Esophagus muscularis mucosa (tissue), 4 donors: ENCODE measurements at places on chromosomes 5 and 9. TPM values are rescaled to one million over a fixed set of nuclear protein-coding genes. Genes with fewer than 3 reads are reported as not detected.

The CRB2 gene
- not detected for total RNA-seq

DNA sequence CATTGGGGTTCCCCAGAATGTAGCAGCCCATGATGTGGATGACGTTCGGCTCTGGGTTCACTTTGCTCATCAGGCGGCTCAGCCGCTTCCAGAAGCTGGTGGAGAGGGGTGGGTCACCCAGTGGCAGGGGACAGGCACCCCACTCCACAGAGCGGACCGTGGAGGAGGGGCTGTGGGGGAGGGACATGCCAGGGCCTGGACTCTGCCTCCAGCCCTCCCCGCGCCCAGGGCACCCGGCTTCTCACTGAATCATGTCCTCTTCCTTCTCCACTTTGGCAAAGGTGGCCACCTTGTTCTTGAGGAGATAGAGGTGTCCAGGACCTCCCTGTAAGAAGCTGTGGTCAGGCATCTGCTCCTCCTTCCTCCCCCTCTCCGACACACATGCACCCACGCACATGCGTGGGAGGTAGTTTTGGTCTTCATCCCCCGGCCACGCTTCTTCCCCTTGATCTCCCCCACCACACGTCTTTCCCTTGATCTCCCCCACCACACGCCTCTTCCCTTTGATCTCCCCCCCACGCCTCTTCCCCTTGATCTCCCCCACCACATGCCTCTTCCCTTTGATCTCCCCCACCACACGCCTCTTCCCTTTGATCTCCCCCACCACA is 8.9 kb upstream of the ENTPD8 start:
- peaks cover 19% of the 10 kb centered on the region for H3K4me1 ChIP-seq
- H3K27ac ChIP-seq, result no peak overlapping the region
- H3K36me3 ChIP-seq, result peaks cover 34% of the 10 kb centered on the region
- DNase-seq, result no peak
- no peaks in the 10 kb centered on the region for H3K27me3 ChIP-seq

The TSLP gene
- total RNA-seq, result 0.83 TPM

The MEIKIN gene
- total RNA-seq, result not detected

The MAPK9 gene
- 36.4 TPM for total RNA-seq

The RIMOC1 gene
- total RNA-seq, result 19.5 TPM

- H3K27me3 ChIP-seq, result no peaks in the 10 kb centered on the region
- H3K4me1 ChIP-seq, result peaks cover 53% of the 10 kb centered on the region
- H3K27ac ChIP-seq, result peak overlapping the region; percentile 67
- H3K36me3 ChIP-seq, result peaks cover 19% of the 10 kb centered on the region
- H3K4me3 ChIP-seq, result no peak overlapping the region
Observed at GRCh38 chr5:52895572-52896413, 93.4 kb upstream of the ITGA2 start.

- H3K4me3 ChIP-seq, result peak overlapping the region; percentile 88
- peaks cover 27% of the 10 kb centered on the region for H3K4me1 ChIP-seq
- DNase-seq, result no peak
Observed at GRCh38 chr5:115168829-115169486, 750 bp downstream of the TRIM36 start.

GRCh38 chr9:109437286-109437685 is 60.8 kb downstream of the PTPN3 start:
- H3K27me3 ChIP-seq, result no peaks in the 10 kb centered on the region
- no peak overlapping the region for H3K27ac ChIP-seq
- H3K4me3 ChIP-seq, result no peak overlapping the region
- H3K4me1 ChIP-seq, result peaks cover 4% of the 10 kb centered on the region

DNA sequence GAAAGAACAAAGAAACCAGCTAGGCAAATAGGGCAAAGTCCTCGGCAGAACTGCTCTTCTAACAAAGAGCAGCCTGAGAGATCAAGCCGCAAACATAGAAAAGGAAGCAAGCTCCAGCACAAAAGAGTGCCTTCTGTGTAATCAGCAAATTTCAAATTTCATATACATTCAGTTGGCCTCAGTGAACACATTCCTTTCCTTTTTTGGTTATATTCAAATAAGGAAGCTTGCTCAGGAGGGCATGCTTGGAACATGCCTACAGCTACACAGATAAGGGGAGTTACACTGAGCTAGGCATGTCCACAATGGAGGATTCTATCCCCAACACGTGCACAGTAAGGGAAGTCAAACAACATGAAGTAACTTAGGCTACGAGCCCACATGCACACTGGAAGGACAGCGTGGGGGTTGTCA is 23.4 kb downstream of the IL33 start:
- no peak overlapping the region for H3K27ac ChIP-seq
- H3K27me3 ChIP-seq, result no peaks in the 10 kb centered on the region
- DNase-seq, result no peak
- H3K36me3 ChIP-seq, result peaks cover 9% of the 10 kb centered on the region
- peaks cover 27% of the 10 kb centered on the region for H3K4me1 ChIP-seq

DNA sequence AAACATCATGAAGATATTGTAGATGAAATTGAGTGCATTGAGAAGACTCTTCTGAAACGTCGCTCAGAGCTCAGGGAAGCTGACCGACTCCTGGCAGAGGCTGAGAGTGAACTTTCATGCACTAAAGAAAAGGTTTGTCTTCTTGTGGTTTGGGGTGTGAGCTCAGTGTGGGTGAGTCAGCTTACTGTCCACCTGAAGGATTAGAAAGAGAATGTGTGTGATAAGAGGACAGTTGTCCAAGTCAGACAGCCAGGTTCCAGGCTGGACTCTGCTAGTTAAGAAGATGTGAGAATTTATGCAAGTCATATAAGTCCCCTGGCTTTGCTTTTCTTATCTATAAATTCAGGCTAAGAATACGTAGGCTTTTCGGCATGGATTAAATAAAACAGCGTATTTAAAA is 46.9 kb downstream of the RAB14 start:
- DNase-seq, result no peak
- H3K4me3 ChIP-seq, result no peak overlapping the region
- no peak overlapping the region for H3K27ac ChIP-seq
- peaks cover 27% of the 10 kb centered on the region for H3K36me3 ChIP-seq
- no peaks in the 10 kb centered on the region for H3K4me1 ChIP-seq

DNA sequence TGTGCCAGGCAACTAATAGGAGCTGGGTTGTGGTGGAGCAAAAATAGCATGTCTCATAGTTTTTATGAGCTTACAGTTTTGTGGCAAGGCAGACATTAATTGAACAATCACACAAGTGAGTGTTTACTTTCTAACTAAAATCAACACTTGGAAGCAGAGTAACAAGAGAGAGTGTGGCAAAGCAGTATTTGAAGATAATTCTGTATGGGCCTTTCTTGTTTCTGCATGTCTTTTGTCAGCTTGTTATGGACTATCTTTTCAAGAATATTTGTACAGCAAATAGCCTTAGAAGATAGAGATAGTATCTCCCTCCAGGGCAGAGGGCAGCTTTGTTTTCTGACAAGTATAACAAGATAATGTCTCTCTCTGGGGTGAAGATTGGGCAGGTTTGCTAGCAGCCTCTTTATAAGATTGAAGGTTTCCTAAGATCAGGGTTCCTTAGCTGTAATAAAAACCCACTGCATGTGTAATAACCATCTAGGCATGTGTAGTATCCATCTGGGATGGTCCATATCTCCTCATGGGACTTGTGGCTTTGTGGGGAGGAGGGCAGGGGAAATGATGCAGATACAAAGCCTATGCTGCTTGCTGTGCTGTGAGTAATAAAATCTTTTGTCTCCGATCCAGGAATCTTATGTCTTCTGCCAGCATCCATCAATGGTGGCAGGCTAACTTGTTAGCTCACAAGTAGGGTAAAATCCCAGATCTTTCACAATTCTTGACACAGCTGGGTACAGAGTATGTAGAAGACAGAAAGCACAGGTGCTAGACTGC is 479.9 kb downstream of the KDM4C start:
- no peaks in the 10 kb centered on the region for H3K27me3 ChIP-seq
- no peaks in the 10 kb centered on the region for H3K36me3 ChIP-seq
- H3K27ac ChIP-seq, result no peak overlapping the region
- DNase-seq, result no peak
- no peaks in the 10 kb centered on the region for H3K4me1 ChIP-seq

The INSL6 gene
- not detected for total RNA-seq

GRCh38 chr9:133568186-133568585 is 33.7 kb downstream of the ADAMTSL2 start:
- H3K4me3 ChIP-seq, result no peak overlapping the region
- peaks cover 46% of the 10 kb centered on the region for H3K4me1 ChIP-seq
- no peaks in the 10 kb centered on the region for H3K27me3 ChIP-seq
- no peak for DNase-seq
- H3K36me3 ChIP-seq, result no peaks in the 10 kb centered on the region

GRCh38 chr5:157464519-157465171 is 4.6 kb downstream of the NIPAL4 start:
- no peak overlapping the region for H3K4me3 ChIP-seq
- peaks cover 8% of the 10 kb centered on the region for H3K4me1 ChIP-seq

The LRRTM2 gene
- total RNA-seq, result 0.17 TPM

The NKD2 gene
- total RNA-seq, result 6.5 TPM

GRCh38 chr5:139205124-139205523 is 7.0 kb upstream of the SIL1 start:
- no peak overlapping the region for H3K4me3 ChIP-seq
- no peaks in the 10 kb centered on the region for H3K36me3 ChIP-seq
- no peaks in the 10 kb centered on the region for H3K27me3 ChIP-seq

DNA sequence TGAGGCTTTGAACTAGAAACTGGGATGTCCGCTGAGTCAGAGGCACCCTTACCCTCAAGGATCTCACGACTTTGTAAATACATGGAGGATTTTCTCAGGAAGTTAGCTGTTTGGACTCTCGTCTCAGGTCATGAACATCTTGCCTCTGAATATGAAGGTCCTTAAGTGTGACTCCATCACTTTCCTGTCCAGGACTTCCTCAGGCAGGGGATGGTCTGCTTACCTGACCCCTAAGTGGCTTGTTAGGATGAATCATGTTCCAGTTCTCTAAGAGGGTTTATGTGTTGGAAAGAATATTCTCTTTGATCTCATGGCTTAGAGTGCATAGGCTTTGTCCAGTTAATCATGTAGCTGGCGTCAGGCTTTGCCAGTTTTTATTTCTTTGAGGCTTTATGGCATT is 511.7 kb upstream of the KLF4 start:
- no peaks in the 10 kb centered on the region for H3K4me1 ChIP-seq
- H3K36me3 ChIP-seq, result no peaks in the 10 kb centered on the region

- H3K36me3 ChIP-seq, result no peaks in the 10 kb centered on the region
- DNase-seq, result peak; percentile 96
- H3K4me3 ChIP-seq, result peak overlapping the region; percentile 28
Observed at GRCh38 chr9:70601000-70601951, 186.8 kb upstream of the KLF9 start.

DNA sequence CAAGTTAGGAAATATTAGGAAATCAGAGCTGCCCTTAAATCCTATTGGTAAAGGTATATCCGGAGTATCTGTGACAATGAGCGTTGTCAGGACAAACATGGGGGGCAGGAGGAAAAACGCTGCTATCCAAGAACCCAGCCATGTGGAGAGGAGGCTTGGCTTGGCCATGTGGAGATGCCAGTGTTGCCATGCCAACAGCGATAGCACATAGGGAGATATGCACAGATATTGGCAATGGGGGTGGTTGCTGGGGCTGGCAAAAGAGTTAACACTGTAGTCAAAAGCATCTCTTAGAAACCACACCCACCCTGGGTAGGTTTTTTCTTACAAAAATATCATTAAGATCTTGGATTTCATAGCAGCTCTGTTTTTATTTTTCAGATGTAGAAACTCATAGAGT is 106.4 kb upstream of the ASTN2 start:
- H3K4me3 ChIP-seq, result no peak overlapping the region
- no peak overlapping the region for H3K27ac ChIP-seq
- H3K4me1 ChIP-seq, result no peaks in the 10 kb centered on the region

The RMRP gene
- total RNA-seq, result 3,077 TPM

The SPATA31A3 gene
- not detected for total RNA-seq

The SVEP1 gene
- total RNA-seq, result 57.1 TPM

DNA sequence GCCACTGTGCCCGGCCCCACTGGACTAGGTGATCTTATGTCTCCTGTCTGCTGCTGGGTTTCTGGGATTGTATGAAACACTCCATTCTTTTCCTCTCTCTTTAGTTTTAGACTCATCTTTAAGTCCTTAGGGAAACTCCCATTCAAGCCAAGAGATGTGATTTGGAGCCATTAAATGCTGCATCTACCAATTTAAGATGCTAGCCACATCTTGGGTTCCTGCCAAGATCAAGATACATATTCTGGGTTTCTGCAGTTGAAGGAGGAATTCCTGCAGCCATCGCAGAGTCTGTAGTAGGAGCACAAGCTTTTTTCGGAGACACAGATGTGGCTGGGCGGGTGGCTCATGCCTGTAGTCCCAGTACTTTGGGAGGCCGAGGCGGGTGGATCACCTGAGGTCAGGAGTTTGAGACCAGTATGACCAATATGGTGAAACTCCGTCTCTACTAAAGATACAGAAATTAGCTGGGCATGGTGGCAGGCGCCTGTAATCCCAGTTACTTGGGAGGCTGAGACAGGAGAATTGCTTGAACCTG is 23.2 kb downstream of the STXBP1 start:
- no peaks in the 10 kb centered on the region for H3K27me3 ChIP-seq
- H3K27ac ChIP-seq, result no peak overlapping the region
- peaks cover 27% of the 10 kb centered on the region for H3K4me1 ChIP-seq
- H3K36me3 ChIP-seq, result no peaks in the 10 kb centered on the region

The STPG3 gene
- not detected for total RNA-seq

GRCh38 chr9:82104252-82104651 is 115.7 kb downstream of the SPATA31D1 start:
- no peak overlapping the region for H3K4me3 ChIP-seq
- DNase-seq, result no peak
- no peaks in the 10 kb centered on the region for H3K27me3 ChIP-seq
- H3K27ac ChIP-seq, result no peak overlapping the region

- no peaks in the 10 kb centered on the region for H3K36me3 ChIP-seq
- peak; percentile 94 for DNase-seq
- H3K27ac ChIP-seq, result peak overlapping the region; percentile 86
- peak overlapping the region; percentile 75 for H3K4me3 ChIP-seq
- peaks cover 79% of the 10 kb centered on the region for H3K4me1 ChIP-seq
- H3K27me3 ChIP-seq, result no peaks in the 10 kb centered on the region
Observed at GRCh38 chr5:39420482-39421145, 4.2 kb downstream of the DAB2 start.

DNA sequence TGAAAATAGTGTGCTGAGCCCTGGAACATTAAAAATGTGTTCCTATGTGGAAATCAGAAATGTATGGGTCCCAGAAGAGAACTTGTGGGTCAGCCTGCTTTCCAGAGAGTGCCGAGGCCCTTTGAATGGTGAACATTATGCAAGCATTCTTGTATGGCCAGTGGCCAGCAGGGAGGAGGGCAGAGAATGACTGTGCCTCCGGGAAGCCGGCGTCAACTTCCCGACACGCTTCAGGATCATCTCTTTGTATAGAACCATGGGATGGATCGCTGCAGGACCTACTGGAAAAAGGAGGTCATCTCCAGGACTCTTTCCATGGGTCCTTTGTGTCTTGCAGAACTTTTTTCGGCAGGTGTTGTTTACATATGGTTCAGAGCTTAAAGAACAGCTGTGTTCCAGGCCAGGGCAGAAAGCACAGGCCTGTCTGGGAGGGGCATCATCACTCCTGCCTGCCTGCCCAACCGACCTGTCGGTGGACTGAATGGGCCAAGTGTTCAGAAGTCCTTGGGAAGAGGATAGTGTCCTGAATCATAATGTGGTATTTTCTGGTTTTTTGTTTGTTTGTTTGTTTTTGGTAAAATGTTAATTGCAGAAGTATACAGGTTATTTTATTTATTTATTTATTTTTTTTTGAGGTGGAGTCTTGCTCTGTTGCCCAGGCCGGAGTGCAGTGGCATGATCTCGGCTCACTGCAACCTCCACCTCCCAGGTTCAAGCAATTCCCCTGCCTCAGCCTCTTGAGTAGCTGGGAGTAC is 9.0 kb downstream of the PRRC2B start:
- peaks cover 97% of the 10 kb centered on the region for H3K4me1 ChIP-seq
- H3K36me3 ChIP-seq, result no peaks in the 10 kb centered on the region
- peak; percentile 97 for DNase-seq

- no peak overlapping the region for H3K4me3 ChIP-seq
- H3K36me3 ChIP-seq, result no peaks in the 10 kb centered on the region
- no peak for DNase-seq
- no peaks in the 10 kb centered on the region for H3K27me3 ChIP-seq
Observed at GRCh38 chr9:38233796-38234355, 158.6 kb upstream of the ALDH1B1 start.
